NCI-H524 treated with DMSO at 0.1 percent for 48 hours (cell line): ENCODE measurements at places on chromosomes 7 and 10.

- DNase-seq = no peak
Observed at GRCh38 chr7:112238852-112239610, 32.5 kb downstream of the ZNF277 start.

DNA sequence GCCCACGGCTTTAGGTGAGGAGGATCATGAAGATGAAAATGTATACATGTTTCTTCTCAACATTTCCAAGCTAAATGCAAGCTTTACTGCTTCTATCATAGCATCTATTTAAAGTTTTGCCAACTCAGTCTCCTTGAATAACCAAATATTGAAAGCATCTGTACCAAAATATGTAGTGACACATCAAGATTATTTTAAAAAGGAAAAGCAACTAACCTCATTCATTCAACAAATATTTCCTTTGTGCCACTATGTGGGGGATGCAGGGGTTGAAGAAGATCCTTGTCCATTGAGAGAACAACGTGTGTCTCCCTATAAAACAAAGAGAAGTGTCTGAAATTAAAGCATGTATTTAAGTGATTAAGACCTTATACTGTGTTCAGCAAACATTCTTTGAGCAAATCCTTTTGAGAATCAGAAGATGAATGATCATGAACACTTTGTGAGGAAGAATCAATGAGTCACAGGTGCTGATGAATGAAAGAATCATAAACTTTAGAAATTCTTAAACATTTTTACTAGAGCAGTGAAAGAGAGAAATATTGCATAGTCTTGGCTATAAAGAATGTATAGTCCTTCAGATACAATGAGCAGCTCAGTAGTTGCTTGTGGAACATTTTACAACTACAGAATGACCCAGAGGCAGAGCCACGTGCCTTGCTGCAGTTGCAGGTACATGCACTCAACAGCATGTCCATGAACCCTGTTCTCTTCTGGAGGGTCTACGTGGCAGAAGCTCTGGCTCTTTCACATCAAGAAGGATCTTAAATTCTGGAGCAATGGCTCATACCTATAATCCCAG is 13.9 kb downstream of the TAS2R60 start:
- no peak for DNase-seq

- DNase-seq = no peak
Observed at GRCh38 chr10:120984221-120984620, 133.1 kb downstream of the WDR11 start.

GRCh38 chr7:36272211-36272566 is 117.5 kb upstream of the ANLN start:
- DNase-seq = no peak

DNA sequence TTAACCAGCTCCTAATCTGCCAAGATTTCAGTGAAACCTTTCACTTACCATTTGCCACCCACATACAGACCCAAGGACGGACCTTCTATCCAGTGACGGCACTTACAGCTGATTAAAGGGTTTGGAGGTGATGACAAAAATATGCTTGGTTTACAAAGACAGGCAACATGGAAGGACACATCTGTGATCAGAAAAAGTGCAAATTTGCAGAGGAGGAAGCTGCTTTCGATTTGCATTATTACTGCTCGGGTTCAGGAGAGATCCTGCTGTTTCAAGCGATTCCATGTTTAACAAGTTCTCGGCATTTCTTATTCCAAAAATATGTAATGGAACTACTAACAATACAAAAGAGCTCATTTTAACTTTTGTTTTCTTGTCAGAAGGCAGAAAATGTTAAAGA is 109.0 kb downstream of the JAZF1 start:
- DNase-seq = no peak

DNA sequence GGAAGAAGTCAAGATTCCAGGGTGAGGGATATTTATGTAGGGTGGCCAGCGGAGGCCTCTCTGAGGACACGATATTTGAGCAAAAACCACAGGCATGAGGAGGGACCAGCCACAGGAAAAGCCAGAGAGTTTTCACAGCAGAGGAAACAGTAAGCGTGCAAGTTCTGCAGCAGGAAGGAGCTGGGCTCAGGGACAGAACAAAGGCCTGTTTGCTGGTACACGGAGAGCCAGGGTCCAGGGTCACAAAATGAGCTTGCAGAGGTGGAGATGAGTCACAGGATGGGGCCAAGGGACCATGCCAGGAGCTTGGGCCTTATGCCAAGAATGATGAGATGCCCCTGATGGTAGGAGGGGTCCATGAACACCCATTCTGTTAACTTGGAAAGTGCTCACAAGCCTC is 283.5 kb downstream of the PLXNA4 start:
- DNase-seq = no peak

GRCh38 chr7:149381245-149381644 is 79.6 kb downstream of the ZNF777 start:
- DNase-seq = no peak

DNA sequence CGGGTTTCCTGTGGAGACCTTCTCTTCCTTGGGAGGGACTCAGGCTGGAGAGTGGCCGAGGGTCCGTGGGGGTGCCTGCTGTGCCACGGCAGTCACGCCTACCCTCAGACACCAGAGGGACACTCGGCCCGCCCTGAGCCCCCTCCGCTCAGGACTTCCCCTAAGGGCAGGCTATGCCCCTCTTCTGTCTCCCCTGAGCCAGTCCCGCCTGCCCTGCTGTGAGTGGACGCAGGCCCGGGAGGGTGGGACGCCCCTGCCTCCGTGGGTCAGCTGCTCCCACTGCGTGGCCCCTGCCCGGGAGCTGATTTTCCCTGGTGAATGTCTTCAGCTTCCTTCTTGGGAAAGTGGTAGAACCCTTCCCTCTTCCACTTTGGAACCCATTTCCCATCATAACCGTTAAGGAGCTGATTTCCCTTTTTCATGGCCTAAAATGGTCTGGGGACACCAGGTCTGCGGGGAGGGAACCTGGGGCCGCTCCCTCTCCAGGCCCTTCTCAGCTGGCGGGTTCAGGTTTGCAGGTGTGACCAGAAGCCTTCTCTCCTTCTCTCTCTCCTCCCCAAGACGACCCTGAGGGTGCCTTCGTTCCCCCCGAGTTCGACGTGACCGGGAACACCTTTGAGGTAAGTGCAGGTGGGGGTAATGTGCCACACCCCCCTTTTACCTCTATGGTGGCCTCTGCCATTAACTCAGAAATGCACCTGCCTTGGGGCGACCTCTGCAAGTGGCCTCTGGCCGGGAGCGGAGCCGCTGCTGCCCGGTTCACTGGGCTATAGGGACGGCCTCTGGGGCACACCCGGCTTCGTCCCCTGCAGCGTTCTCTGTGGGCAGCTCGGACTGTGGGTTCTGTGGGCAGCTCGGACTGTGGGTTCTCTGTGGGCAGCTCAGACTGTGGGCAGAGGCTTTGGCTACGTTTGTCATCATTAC is 7.9 kb downstream of the KNDC1 start:
- no peak for DNase-seq

- DNase-seq = no peak
Observed at GRCh38 chr10:51629934-51630639, 69.3 kb downstream of the CSTF2T start.

- no peak for DNase-seq
Observed at GRCh38 chr7:47407821-47408674, 173.9 kb downstream of the TNS3 start.

DNA sequence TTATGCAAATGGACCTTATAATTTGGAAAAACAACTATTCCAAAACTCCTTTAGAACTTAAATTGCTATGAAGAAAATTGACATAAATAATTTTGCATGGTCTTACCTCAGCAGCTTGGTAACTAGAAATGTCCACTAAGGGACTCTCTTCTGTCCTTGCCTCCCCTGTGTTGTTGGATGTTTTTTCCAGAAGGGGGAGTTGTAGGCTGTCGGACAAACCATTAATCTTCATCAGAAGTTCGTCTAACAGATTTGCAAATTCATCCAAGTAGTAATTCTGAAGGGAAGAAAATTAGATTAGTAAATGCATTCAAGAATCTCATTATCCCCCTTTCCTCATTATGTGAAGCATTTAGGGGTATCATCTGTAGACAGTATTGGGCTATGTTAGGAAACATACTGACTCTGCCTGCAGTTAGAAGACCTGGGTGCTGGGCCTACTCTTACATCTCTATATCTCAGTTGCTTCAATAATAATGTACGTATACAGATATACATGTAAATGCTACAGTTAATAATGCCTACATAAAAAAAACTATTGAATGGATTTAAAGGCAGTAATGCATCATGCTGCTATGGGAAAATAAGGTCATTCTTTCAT is 155.6 kb downstream of the PKD1L1 start:
- DNase-seq = no peak

DNA sequence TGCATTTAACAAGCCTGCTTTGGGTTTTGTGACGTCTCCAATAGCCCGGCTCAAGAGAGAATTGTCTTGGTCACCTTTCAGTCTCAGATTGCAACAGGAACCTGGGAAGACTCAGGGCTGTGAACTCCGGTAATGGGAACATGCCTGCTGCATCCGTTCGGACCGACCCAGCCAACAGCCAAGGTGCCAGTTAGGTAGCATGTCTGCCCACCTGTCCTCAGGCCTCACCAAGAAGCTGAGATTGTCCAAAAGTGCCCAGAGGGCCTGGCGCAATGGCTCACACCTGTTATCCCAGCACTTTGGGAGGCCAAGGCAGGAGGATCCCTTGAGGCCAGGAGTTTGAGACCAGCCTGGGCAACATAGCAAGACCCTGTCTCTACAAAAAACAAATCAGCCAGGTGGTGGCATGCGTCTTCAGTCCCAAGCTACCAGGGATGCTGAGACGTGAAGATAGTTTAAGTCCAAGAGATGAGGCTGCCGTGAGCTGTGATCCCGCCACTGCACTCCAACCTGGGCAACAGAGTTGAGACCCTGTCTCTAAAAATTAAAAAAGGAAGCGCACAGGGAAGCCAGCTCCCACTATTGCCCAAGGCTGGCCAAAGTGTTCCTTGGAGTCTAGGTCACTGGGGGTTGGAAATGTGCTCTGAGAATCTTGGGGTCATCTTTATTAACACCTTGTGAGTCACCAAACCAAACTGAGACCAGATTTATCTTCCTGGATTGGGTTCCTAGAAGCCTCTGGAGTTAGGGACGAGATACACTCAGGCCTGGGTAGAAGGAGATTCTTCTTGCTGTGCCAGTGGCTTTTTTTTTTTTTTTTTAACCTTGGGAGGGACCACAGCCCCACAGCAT is 26.9 kb downstream of the BAG3 start:
- no peak for DNase-seq

- no peak for DNase-seq
Observed at GRCh38 chr10:49542353-49542752, 3.4 kb upstream of the ERCC6 start.

DNA sequence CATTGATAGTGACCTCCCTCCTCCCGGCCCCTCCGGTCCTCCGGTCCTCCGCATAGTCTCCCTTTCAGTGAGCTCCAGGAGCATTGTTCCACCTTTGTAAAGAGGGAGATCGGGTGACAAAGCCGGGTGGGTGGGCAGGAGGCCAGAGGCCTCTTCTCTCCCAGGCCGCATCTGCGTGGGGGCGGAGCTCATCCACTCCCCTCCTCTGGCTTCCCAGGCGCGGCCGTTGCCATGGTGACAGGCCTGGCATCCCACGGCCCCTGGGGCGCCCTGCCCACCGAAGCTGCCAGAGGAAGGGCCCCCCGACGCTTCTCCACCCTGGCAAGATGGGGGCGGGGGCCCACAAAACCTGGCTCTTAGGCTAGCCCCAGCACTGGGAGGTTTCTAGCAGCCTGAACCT is 4.4 kb upstream of the FZD9 start:
- peak; percentile 56 for DNase-seq

- no peak for DNase-seq
Observed at GRCh38 chr7:1520539-1521234, 9.8 kb upstream of the MAFK start.

DNA sequence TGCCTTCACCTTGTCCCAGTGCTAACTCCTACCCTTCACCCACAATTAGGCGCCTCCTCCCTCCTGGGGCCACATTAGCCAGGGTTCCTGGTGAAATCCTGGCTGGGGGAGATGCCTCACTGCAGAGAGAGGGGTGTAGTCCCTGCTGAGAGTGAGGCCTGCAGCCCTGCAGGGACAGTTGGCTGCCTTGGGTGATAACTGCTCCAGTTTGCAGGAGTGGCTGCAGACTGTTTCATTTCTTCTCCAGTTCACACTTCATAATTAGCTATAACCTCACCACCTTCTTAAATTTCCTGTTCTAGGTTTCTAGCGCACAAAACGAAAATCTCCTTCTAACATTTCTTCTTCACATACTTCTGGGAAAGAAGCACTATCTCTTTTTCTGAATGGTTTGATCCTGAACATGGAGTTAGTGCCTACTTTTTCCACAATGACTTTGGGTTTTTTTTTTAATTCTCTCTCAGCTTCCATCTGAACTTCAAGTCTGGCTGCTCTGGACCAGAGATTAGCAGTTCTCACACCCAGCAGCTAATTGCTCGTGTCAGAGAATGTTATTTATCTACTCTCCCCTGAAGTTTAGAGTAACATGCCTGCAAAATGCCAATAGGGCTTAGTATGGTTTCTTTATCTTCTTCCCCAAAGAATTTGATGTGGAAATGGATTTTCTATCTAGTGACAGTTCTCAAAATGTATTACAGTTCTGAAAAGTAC is 15.5 kb upstream of the JAZF1 start:
- DNase-seq = no peak

GRCh38 chr7:141115965-141116364 is 42.1 kb downstream of the TMEM178B start:
- no peak for DNase-seq

DNA sequence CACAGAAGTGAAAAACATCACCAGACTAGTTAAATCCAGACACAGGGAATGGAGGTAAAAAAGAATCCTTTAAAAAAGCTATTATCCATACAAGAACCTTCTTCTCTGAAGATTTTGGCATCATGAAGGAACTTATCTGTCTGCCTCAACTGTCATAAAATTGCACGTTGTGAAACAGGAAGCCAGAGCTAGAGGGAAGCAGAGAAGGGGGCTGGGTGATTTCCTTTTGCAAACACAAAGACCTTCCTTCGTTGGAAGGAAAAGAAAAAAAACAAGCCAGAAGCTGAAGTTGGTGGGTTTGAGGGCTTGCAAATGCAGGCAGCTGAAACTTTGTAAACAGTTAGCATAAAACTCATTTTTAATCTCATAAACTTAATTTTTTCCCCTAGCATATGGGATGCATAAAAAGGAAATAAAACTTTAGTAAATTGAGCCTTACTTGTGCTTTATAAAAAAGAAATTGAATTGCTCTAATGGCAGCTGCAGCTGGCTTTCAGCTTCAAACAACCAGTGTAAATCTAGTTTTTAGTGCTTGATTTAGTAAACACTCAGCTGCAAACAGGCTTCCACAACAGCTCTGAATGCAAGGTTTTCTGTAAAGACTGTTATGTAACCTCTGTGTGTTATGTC is 101.6 kb downstream of the OTUD1 start:
- no peak for DNase-seq

DNA sequence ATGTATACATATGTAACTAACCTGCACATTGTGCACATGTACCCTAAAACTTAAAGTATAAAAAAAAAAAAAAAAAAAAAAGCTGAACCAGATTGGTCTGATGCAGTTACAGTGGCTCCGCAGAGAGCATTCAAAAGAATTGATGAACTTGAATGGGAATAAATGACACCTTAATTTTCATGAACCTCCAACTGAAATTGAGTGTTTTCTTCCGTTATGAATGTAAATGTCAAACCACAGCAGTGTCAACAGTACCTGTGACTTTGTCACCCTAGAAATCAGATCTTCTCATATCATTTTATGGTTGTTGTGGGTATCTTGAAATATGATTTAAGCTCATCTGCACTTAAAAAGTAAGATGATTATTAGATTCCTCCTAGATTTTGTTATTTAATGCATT is 32.7 kb upstream of the SRGN start:
- no peak for DNase-seq

- DNase-seq = no peak
Observed at GRCh38 chr7:116331020-116331419, 120.7 kb downstream of the TES start.

GRCh38 chr10:21929070-21929469 is 74.5 kb downstream of the DNAJC1 start:
- DNase-seq = no peak
